ENCODE measurements at places on chromosomes 6 and 20. TPM values are rescaled to one million over a fixed set of nuclear protein-coding genes. Genes with fewer than 3 reads are reported as not detected.

DNA sequence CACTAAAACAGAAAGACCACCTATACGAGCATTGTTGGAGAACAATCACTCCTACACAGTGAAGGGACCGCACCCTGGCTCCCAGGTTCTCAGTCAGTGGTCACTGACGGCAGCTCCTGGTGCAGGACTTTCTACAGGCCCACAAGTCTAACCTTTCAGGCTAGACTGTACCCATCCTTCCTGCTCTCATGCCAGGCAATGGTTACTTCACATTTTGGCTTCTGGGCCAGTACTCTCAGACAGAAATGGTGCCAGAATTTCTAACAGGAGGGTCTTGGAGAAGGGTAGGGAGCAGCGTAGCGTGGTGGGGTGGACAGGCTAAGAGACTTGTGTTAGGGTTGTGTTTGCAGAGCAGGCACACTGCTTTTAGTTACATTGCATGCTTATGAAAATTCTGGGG lies 12.1 kb downstream of the TOMM34 start:
- DNase-seq = no peak

- no peak for DNase-seq
Observed at GRCh38 chr6:89025633-89026032, 54.9 kb upstream of the PNRC1 start.

HNF4A gene
- total RNA-seq = not detected

GRCh38 chr6:27492631-27493190 lies 19.8 kb upstream of the ZNF184 start:
- no peak for DNase-seq

ARMC12 gene
- total RNA-seq = 1.1 TPM

METTL24 gene
- 17.2 TPM for total RNA-seq

GRCh38 chr6:11683871-11684270 lies 94.7 kb downstream of the ADTRP start:
- DNase-seq = no peak

MYL9 gene
- 3,095 TPM for total RNA-seq
